Thyroid gland (tissue), 4 donors: ENCODE measurements at places on chromosomes 13 and 19.

DNA sequence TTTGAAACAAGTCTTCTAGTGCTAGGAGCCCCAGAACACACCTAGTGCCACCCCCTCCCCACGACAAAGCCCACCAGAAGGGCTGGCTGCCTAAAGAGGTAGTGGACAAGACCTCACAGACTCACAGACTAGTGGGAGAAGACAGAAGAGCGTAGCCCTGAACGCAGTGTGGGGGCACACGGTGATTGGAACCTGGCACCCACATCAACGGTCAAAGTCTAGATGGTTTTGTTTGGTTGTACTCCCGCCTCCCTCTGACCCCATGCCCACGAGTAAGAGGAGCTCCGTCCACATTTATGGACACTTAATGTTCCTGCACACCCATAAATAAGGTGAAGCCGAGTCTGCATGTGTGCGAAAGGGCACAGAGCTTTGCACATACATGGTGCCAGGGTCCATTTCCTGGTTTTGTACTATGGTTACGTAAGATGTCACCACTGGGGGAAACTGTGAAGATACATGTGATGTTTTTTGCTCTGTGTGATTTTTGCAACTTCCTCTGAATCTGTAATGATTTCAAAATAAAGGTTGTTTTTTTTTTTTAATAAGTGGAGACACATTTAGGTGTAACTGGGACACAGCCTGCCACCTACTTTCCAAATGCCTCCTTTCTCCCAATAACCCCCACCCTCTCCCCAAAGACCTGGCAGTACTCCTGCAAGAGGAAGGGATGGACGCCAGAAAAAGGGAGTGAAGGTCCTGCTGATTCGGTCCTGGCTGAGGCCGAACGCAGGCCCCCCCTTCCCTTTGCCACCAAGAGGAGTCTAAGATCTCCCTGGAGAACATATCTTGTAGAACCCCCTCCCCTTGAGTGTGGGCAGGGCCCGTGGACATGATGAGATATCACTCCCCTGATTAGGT lies 72.8 kb downstream of the GNG7 start:
- H3K27ac ChIP-seq, result peak overlapping the region; percentile 100
- no peaks in the 10 kb centered on the region for H3K27me3 ChIP-seq
- no peak overlapping the region for H3K4me3 ChIP-seq
- H3K4me1 ChIP-seq, result peaks cover 90% of the 10 kb centered on the region

GRCh38 chr13:64925284-64925683 lies 2304.9 kb downstream of the PCDH9 start:
- H3K4me1 ChIP-seq, result no peaks in the 10 kb centered on the region
- no peak overlapping the region for H3K27ac ChIP-seq
- no peak for DNase-seq
- H3K36me3 ChIP-seq, result no peaks in the 10 kb centered on the region
- H3K4me3 ChIP-seq, result no peak overlapping the region
- no peaks in the 10 kb centered on the region for H3K27me3 ChIP-seq

DNA sequence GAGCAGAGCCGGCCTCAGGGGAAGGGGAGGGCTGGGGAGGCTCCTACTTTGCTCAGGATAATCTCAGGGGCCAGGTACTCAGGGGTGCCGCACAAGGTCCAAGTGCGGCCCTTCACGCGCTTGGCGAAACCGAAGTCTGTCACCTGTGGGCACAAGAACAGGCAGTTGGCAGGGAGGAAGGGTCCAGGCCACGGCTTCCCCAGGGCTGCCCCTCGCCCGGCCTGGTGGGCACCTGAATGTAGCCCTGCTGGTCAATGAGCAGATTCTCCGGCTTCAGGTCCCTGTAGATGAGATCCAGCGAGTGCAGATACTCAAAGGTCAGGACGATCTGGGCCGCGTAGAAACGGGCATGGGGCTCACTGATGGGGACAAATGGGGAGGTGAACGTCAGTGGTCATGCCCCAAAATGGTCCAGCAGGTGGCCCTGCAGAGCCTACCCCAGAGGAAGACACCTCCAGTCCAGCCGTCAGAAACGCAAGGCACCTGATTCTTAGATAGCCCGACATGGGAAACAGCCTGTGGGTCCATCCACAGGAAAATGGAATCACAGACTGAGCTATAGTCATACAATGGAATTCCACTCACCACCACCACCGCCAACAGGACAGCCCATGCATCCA lies 7.1 kb upstream of the SAMD1 start:
- peaks cover 32% of the 10 kb centered on the region for H3K36me3 ChIP-seq
- H3K27me3 ChIP-seq, result no peaks in the 10 kb centered on the region
- no peaks in the 10 kb centered on the region for H3K4me1 ChIP-seq
- H3K27ac ChIP-seq, result no peak overlapping the region
- DNase-seq, result no peak

DNA sequence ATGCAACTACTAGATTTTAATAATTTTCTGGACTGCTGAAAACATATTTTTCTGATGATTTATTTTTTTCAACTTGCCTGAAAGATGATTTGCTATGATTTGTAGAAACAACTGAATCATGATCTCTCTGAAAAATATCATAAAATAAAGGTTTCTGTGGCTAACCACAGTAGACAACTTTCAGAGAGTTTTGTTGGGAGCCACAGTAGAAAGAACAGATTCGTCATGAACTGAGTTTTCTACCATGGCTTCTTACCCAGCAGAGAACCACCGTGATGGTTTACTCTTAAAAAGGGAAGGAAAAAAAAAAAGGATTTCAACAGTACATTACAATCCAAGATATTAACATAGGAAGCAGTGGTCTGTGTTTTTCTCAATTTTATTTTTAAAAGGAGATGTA lies 18.0 kb downstream of the ZAR1L start:
- no peaks in the 10 kb centered on the region for H3K36me3 ChIP-seq
- peaks cover 4% of the 10 kb centered on the region for H3K4me1 ChIP-seq
- no peak for DNase-seq
- H3K27ac ChIP-seq, result no peak overlapping the region
- H3K27me3 ChIP-seq, result no peaks in the 10 kb centered on the region

- no peak for DNase-seq
- no peak overlapping the region for H3K27ac ChIP-seq
- H3K36me3 ChIP-seq, result no peaks in the 10 kb centered on the region
- H3K4me3 ChIP-seq, result no peak overlapping the region
- no peaks in the 10 kb centered on the region for H3K27me3 ChIP-seq
Measured at GRCh38 chr13:108315273-108315672, 45.8 kb downstream of the TNFSF13B start.
